Activated naive CD8-positive, alpha-beta T cell treated with anti-CD3 and anti-CD28 coated beads, Interleukin-2, amount 10 ng/mL, durations not matched to agents 7 days and 5 days (primary cell): ENCODE measurements at places on chromosomes 16 and 17. TPM values are rescaled to one million over a fixed set of nuclear protein-coding genes. Genes with fewer than 3 reads are reported as not detected.

DNA sequence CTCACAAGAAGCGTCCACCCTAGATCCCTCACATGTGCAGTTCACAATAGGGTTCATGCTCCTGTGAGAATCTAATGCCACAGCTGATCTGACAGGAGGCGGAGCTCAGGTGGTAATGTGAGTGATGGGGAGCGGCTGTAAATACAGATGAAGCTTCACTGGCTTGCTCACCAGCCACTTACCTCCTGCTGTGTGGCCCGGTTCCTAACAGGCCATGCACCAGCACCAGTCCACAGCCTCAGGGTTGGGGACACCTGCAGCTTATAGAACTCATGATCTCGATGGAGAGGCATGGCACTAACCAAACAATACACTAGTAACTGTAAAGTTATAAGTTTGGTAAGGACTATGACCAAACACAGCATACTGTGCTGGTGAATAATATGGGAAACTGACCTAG, 368.0 kb upstream of the CDH5 start:
- H3K4me3 ChIP-seq, result no peak overlapping the region
- no peaks in the 10 kb centered on the region for H3K36me3 ChIP-seq
- no peak overlapping the region for H3K27ac ChIP-seq

DNA sequence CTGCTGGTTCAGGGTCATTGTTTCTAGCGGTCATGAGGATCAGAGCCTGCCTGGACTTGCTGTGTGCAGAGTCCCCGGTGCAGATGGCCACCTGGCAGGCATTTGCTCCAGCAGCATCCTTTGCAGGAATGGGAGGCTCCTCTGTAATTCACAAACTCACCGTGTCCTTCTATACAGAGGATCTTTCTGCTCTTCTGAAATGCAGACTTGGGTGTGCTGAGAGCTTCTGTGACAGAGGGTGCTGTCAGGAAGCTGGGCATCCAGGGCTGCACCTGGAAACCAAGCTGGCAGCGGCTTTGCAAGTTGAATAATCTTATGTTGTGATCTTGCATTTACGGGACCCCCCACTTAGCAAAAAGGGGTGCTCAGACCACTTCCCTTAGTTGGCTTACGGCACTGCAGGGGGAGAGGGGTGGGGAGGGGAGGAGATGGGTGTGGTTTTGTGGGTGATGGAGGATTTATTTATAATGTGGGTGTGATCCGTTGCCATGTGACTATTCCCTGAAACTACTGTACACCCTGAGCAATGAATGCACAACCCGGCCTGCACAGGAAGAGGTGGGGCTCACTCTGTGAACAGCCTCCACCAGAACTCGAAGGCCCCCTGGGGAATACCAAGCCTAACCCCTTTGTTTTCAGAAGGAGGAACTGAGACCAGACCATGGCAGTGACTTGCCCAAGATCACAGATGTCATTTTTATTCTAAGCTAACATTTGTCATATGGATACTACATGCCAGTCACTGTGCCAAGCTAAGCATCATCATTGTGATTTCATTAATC, 178.3 kb downstream of the PRKCB start:
- H3K4me1 ChIP-seq, result peaks cover 36% of the 10 kb centered on the region
- no peaks in the 10 kb centered on the region for H3K27me3 ChIP-seq
- peak overlapping the region; percentile 81 for H3K27ac ChIP-seq

- H3K27ac ChIP-seq, result no peak overlapping the region
- H3K36me3 ChIP-seq, result peaks cover 2% of the 10 kb centered on the region
- no peak for DNase-seq
- peaks cover 38% of the 10 kb centered on the region for H3K4me1 ChIP-seq
- no peak overlapping the region for H3K4me3 ChIP-seq
These were observed 128.7 kb downstream of the PRKCA start for GRCh38 chr17:66430846-66431795.

- peaks cover 23% of the 10 kb centered on the region for H3K36me3 ChIP-seq
- peaks cover 3% of the 10 kb centered on the region for H3K27me3 ChIP-seq
- no peak for DNase-seq
- H3K4me3 ChIP-seq, result peak overlapping the region; percentile 27
- H3K27ac ChIP-seq, result no peak overlapping the region
These were observed 1.9 kb downstream of the SLC39A11 start for GRCh38 chr17:73090396-73091202.

DNA sequence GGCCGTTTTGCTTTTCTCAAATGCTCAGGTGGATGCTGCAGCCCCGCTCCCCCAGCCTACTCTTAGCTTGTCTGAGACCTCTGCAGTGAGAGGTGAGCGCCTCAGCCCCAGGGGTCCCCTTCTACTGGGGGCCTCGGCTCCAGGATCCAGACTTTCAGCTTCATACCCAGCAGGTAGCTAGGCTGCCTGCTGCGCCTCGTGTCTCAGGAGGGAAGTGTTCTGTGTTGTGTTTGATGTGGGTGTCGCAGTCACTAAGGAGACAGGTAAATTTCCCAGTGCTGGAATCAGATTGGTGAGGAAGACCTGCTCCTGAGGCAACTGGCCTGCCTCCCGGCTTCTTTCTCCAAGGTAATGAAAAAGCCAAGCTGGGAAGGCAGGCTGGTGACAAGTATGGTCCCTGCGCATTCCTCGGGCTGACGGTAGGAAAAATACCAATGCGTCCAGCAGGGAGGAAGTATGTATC, 604.0 kb upstream of the SALL1 start:
- no peak overlapping the region for H3K27ac ChIP-seq
- no peaks in the 10 kb centered on the region for H3K27me3 ChIP-seq
- no peak for DNase-seq

- H3K4me1 ChIP-seq, result peaks cover 29% of the 10 kb centered on the region
- peaks cover 12% of the 10 kb centered on the region for H3K36me3 ChIP-seq
- peaks cover 34% of the 10 kb centered on the region for H3K27me3 ChIP-seq
- DNase-seq, result no peak
- peak overlapping the region; percentile 89 for H3K4me3 ChIP-seq
These were observed 1.5 kb downstream of the HOXB4 start for GRCh38 chr17:48576479-48577309.

DNA sequence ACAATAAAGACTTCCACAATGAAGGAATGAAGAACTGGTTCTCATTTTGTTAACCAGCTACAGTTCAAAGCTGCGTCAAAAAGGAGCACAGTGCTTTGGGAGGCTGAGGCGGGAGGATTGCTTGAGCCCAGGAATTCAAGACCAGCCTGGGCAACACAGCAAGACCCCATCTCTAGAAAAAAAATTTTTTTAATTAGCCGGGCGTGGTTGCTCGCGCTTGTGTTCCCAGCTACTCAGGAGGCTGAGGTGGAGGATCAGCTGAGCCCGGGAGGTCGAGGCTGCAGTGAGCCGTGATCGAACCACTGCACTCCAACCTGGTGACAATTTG, 764 bp upstream of the SLC6A4 start:
- peak overlapping the region; percentile 80 for H3K4me3 ChIP-seq
- peaks cover 26% of the 10 kb centered on the region for H3K4me1 ChIP-seq
- H3K27ac ChIP-seq, result no peak overlapping the region
- no peak for DNase-seq

DNA sequence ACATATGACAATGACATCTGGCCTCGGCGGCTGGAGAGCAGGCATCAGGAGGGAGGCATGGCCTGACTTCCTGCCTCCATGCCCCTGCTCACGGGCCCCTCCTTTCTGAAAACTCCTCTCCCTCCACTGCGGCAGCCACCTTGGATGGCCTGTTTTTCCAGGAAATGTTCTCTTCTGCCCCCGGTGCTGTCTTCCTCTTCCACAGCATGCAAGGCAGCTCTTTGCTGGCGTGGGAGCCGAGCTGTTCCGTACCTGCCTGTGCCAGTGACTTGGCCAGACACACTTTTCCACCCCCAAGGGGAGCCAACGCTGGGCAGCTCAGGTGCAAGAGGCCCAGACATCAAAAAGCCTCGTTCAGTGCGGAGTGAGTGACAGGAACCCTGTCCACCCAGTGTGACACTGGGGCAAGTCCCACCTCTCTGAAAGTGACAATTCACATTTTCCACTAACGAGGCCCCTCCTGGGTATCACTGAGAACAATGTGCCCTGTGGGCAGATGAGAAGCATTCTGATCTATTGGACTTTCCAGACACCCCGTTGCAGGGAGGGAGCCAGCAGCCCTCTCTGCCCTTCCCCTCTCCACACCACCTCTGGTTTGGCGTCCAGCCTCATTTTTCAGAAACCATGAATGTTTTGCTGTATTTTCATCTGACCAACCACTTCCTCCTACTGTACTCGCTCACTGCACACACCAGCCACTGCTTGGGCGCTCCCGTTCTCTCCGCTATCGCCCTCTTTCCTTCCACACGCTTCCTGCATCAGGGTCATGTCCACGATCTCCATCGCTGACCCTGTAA, 31.2 kb downstream of the NSMCE1 start:
- DNase-seq, result peak; percentile 77
- peak overlapping the region; percentile 83 for H3K4me3 ChIP-seq
- no peaks in the 10 kb centered on the region for H3K27me3 ChIP-seq
- peaks cover 9% of the 10 kb centered on the region for H3K36me3 ChIP-seq
- H3K4me1 ChIP-seq, result peaks cover 77% of the 10 kb centered on the region

- no peaks in the 10 kb centered on the region for H3K27me3 ChIP-seq
- H3K4me1 ChIP-seq, result peaks cover 36% of the 10 kb centered on the region
- peak; percentile 87 for DNase-seq
- no peaks in the 10 kb centered on the region for H3K36me3 ChIP-seq
These were observed 959 bp upstream of the ANKRD13B start for GRCh38 chr17:29591737-29592608.

GRCh38 chr17:65349916-65350315, 211.5 kb downstream of the AXIN2 start:
- no peak overlapping the region for H3K4me3 ChIP-seq
- no peaks in the 10 kb centered on the region for H3K36me3 ChIP-seq
- H3K4me1 ChIP-seq, result peaks cover 3% of the 10 kb centered on the region
- no peak overlapping the region for H3K27ac ChIP-seq

GRCh38 chr17:681738-682529, 32.7 kb downstream of the VPS53 start:
- H3K36me3 ChIP-seq, result peaks cover 31% of the 10 kb centered on the region
- peaks cover 15% of the 10 kb centered on the region for H3K4me1 ChIP-seq
- H3K27ac ChIP-seq, result no peak overlapping the region
- H3K4me3 ChIP-seq, result peak overlapping the region; percentile 1

DNA sequence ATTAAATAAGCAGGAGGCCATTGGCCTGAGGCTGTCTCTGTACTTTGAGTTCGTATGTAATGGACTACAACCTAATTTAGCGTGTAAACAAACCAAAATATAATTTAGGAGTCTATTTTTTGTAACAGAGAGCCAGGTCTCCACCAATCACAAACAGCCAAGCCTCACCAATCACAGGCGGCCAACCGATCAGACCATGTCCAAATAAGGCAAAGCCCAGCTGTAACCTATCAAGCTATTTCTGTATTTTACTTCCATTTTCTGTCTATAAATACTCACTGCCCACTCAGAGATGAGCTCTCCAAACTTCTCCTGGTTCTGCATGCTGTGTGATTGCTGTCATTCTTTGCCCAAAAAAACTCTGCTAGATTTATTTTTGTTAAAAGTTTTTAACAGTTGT, 322.7 kb downstream of the NPIPA8 start:
- peaks cover 12% of the 10 kb centered on the region for H3K27me3 ChIP-seq
- no peak for DNase-seq
- H3K27ac ChIP-seq, result no peak overlapping the region
- no peak overlapping the region for H3K4me3 ChIP-seq
- no peaks in the 10 kb centered on the region for H3K4me1 ChIP-seq
- no peaks in the 10 kb centered on the region for H3K36me3 ChIP-seq

- peaks cover 36% of the 10 kb centered on the region for H3K27me3 ChIP-seq
- no peak within 1 kb of the TSS for H3K4me3 ChIP-seq
- H3K27ac ChIP-seq, result no peak within 1 kb of the TSS
- H3K36me3 ChIP-seq, result no peaks in the 10 kb centered on the region
These were observed at the start of gene ADAM11 for GRCh38 chr17:44758414-44759085. TSS of gene ADAM11 (plus strand) at chr17:44758988. CDS start at chr17:44759200, 212 bp downstream.

DNA sequence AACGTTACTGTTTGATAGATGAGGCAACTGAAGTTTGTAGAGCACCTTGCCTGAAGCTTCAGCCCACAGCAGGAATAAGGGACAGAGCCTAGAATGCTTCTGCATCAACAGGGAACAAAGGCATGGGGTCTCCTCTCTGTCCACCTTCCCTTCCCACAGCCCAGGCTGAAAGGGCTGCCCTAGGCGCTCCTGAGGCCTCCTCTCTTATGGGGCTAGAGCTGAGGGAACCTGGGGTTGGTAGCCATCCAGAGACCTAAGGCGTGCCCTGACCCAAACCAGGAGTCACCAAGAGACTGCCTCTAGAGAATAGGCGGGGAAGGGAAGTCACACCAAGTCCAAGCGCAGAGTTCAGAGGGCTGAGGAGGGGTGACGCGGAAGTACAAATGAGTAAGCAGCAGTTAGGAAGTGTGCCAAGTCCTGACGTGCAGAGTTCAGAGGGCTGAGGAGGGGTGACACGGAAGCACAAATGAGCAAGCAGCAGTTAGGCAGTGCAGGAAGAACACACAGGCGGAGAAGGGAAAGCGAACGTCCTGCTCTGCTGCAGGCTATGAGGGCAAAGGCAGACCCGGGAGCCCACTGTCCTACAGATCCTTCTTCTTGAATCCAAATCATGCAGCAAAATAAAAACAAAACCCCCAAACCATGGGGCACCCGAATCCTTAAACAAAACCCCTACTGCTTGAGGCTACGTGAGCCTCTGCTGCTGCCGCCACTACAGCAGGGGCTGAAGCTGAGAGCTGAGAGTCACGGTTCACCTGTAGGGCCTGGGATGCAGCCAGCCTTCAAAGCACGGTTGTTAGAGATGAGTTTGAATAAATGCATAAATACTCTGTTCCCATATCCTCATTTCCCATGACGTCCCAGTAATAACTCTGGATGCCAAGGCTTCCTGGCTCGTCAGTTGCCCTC, 2.7 kb upstream of the SPG7 start:
- no peaks in the 10 kb centered on the region for H3K36me3 ChIP-seq
- peaks cover 26% of the 10 kb centered on the region for H3K4me1 ChIP-seq
- peak; percentile 74 for DNase-seq
- peak overlapping the region; percentile 95 for H3K27ac ChIP-seq
- no peaks in the 10 kb centered on the region for H3K27me3 ChIP-seq

DNA sequence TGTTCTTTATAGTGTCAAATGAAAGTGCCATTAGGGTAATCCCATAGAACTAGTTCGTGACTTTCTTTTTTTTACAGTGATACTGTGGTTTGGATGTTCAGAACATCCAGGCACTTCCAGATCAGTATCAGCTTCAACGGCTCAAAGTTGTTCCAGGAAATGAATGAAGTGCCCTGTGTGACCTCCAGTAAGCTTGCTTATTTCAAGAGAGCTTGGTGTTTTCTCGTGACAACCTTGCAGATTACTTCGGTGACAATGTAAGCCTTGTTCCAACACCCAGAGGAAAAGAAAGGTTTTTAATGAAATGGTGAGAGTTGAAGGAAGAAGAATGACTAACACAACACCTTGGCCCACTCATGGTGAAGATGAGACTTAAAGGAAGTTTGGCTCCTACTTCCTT, 16.0 kb upstream of the KCNJ16 start:
- no peak for DNase-seq
- no peaks in the 10 kb centered on the region for H3K36me3 ChIP-seq
- peaks cover 2% of the 10 kb centered on the region for H3K27me3 ChIP-seq
- H3K27ac ChIP-seq, result no peak overlapping the region

GRCh38 chr16:5580296-5580695, 482.7 kb upstream of the EEF2KMT start:
- H3K27me3 ChIP-seq, result no peaks in the 10 kb centered on the region
- no peak for DNase-seq
- no peaks in the 10 kb centered on the region for H3K36me3 ChIP-seq
- H3K4me1 ChIP-seq, result no peaks in the 10 kb centered on the region

- no peak overlapping the region for H3K27ac ChIP-seq
- no peak for DNase-seq
- peaks cover 9% of the 10 kb centered on the region for H3K36me3 ChIP-seq
- no peak overlapping the region for H3K4me3 ChIP-seq
- H3K27me3 ChIP-seq, result no peaks in the 10 kb centered on the region
These were observed 151.0 kb upstream of the RBL2 start for GRCh38 chr16:53282975-53283946.

The PIRT gene
- total RNA-seq, result not detected

The DPEP2 gene
- total RNA-seq, result 27.5 TPM

The KRTAP4-9 gene
- not detected for total RNA-seq
